ENCODE measurements at places on chromosomes 16 and 17.

GRCh38 chr17:78705071-78705470 lies 77.0 kb downstream of the CYTH1 start:
- no peak for DNase-seq

- no peak for DNase-seq
These were observed 185.4 kb upstream of the RPL38 start for GRCh38 chr17:74018115-74018514.

DNA sequence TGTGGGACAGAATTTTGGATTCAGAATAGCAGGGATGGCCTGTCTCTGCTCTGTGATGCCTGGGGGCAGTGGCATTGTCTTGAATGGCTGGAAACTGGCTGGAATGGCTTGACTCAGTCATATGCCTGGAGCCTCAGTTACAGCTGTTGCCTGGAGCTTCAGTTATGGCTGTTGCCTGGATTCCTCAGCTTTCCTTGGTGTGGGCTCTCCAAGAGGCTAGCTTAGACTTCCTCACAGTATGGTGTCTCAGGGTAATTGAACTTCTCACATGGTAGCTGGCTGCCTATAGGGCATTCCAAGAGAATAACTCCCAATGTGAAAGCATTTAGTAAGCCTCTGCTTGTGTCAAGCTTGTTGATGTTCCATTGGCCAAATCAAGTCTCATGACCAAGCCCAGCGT lies 21.1 kb downstream of the KRT23 start:
- no peak for DNase-seq

- DNase-seq = no peak
These were observed 28.0 kb downstream of the IL21R start for GRCh38 chr16:27429981-27430441.

DNA sequence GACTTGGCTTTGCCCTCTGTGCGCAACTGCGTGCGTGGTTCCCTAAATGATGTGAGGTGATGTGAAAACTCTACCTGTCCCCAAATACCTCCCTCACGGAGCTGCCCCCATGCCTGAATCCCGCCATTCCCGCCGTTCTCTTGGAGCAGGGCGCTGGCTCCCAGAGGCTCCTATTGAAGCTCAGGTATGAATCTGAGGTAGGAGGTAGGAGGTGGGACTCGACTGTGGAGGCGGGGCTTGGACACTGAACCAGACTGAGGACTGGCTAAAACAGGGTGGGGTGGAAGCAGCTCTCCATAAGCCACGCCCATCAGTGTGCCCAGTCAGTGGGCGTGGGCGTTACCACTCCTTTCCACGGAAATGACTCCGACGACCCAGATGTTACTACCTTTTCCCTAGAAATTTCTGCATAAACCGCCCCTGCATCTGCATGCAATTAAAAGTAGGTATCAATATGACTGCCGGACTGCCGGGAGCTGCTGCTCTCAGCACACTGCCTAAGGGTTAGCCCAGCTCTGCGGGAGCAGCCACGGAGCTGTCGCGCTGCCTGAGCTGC lies 41.0 kb downstream of the FOXL1 start:
- no peak for DNase-seq

- DNase-seq = no peak
These were observed 878 bp downstream of the DLG4 start for GRCh38 chr17:7218758-7219157.

GRCh38 chr17:41402161-41402560 lies 4.8 kb upstream of the KRT31 start:
- DNase-seq = no peak

- no peak for DNase-seq
These were observed 230.5 kb downstream of the CCDC182 start for GRCh38 chr17:57514614-57515013.

DNA sequence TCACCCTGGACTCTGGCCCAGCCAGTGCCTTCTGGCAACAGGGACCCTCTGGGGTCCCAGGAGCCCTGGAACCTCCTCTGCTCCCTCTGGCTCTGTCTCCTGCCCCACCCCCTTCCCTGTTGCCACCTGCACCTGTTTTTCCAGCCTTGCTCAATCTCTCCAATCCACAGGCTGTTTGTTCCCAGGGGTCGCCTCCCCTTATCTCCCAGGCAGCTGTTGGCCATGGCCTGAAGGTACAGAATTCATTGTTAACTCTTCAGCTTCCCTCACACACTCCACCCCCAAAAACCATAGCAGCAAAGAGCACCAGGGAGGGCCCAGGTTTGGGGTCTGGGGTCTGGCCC lies 39.3 kb upstream of the TOB1 start:
- no peak for DNase-seq

DNA sequence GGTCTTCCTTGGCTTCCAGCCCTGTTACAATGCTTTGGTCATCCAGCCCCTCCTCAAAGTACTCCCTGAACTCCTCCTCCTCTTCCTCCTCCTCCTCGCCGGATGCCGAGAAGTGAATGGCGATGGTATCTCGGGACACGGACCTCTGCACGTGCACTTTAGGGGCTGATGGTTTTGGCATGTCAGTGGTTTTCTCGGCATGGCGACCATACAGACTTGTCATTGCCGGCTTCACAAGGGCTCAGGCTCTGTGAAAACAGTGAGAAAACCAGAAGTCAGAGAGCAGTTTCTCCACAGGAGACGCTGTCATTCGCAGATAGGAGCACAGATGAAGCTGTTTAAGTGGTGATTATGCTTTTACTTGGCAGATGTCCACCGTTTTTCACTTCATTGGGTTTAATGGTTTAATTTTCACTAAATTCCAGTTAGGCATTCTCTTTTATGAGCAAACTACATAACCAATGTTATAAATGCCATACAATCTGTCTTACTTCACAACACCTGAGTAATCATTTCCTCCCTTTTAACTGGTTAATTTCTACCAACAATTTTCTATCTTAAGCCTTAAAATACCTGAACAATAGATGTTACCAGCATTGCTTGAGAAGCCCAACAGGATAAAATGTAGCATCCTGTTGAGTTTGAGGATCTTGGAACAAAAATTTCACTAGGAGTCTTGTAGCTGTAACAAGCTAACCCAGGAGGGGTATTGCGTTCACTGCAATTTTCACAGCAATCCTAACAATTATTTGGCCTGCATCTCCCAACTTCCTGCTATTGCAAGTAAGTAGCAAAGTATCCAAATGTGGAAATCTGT lies 48.9 kb downstream of the TEX2 start:
- no peak for DNase-seq

DNA sequence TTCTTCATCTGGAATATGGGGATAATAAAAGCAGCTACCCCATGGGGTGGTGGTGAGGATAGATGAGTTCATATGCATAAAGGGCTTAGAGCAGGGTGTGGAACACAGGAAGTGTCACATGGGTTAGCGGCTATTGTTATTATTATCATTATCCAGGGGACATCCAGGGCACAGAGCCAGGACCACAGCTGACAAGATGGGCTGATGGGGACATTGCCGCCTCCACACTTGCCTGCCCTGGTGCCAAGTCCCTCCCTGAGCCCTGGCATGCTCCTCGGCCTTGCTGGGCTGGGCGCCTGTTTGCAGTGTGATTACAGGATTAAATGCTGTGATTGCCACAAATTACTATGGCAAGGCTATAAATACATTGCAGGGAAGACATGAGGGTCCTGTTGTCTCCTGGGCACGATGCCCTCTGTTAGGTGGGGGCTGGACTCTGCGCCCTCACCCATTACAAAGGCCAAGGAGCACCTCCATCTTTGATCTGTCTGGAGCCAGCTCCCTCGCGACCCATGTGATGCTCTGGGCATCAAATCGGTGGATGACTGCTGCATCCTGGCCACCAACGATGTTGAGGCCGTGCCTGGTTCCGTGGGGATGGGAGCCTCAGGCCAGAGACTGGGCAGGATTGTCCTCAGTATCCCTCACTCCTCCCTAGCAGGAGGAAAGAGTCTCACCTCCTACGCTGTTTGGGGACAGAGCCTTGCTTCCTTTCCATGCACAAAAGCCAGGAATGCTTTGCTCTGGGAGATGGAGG lies 43.2 kb downstream of the PIMREG start:
- no peak for DNase-seq

GRCh38 chr17:27475981-27476895 lies 20.0 kb downstream of the KSR1 start:
- DNase-seq = no peak

- DNase-seq = no peak
These were observed 20.7 kb upstream of the CMTM4 start for GRCh38 chr16:66717112-66717675.

DNA sequence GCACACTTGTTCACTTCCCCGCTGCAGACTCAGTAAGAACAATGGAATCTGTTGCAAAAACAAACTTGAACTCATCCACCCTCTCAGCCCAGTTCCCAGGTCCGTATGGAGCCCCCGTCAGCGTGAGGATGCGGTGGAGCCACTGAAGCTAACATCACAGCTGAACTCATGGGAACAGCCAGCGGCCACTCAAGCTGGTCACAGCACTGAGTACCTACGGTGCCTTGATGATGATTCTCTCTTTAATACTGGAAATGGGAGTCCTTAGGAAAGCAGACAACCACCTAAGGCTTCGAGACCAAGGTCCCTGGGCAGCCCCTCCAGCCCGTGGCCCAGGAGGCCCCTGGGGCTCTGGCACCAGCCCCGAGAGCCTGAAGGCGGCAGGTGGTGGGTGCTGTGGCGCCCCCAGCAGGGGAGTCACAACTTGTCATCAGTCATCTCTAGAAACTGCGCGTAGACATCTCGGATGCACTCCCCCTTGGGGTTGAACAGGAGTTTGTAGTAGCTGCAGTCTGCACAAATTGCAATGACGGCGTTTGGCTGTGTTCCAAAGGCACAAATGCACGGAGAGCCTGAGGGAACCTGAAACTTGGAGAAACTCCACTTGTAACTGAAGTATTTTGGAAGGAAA lies 31.0 kb upstream of the RHOT1 start:
- no peak for DNase-seq

GRCh38 chr16:85631802-85632393 lies 18.8 kb downstream of the GSE1 start:
- no peak for DNase-seq

DNA sequence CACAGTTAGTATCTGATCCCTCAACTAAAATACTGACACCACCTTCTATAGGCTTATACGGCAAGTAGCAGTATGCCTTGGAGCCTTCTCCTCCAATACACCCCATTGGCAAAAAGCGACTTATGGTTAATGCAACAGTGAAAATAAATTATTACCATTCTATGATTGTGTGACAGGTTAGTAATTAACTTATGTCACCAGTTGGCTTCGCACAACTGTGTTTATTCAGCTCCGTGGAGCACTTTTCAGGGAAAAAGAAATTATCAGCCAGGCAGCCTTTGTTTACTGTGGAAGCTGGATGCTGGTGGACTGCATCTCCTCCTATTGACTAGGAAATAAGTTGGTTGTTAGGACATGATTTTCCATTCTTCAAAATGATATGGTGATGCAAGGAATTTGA lies 833.8 kb upstream of the RBFOX1 start:
- DNase-seq = no peak

DNA sequence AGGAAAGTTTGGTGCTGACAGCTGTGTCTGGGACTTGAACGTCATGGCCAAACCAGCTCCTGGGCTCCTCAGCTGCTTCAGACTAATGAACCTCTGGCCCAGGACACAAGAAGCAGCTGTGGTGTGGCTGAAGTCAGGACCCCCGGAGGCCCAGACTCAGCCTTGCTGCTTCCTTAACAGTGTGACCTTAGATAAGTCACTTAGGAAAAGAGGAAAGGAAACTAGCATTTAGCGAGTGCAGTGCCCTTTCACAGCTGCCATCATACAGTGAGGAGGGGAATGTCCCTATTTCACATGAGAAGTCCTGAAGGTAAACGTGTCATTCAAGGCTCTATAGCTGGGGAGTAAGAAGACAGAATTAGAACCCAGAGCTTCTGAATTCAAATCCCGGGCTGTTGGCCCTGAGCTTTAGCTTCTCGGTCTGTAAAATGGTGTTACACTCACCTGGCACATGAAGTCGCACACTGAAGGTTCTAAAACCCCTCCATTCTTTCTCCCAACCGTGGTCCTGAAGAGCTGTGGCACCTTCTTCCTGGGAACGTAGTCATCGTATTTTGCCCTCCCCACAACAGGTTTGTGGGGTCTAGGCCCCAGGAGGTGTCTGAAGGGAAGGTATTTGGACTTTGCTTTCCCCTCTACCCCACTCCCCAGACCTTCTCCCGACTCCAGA lies 910 bp upstream of the RAMP2 start:
- DNase-seq = no peak

DNA sequence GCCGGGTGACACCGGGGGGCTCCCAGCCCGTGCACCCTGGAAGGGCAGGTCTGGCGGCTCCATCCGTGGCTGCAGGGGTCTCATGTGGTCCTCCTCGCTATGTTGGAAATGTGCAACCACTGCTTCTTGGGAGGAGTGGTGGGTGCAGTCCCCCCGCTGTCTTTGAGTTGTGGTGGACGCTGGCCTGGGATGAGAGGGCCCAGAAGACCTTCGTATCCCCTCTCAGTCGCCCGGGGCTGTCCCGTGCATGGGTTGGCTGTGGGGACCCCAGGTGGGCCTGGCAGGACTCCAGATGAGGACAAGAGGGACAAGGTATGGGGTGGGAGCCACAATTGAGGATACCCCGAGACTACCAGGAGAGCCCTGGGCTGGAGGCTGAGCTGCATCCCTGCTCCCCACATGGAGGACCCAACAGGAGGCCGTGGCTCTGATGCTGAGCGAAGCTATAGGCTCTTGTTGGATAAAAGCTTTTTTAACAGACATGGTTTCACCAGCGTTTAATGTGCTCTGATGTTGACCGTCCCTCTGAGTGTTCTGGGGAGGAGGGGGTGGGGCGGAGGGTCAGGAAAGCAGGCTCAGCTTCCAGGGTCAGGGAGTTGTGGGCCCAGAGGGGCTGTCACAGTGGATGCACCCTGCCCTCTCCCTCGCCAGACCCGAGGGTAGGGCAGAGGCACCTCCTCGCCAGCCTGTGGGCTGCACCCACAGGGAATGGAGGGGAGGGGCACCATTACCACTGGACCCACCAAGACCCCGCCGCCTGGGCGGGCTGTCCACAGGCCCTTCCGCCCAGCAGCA lies 5.4 kb downstream of the SPATA2L start:
- no peak for DNase-seq

- DNase-seq = no peak
These were observed 67.9 kb downstream of the PRMT7 start for GRCh38 chr16:68378436-68379415.

DNA sequence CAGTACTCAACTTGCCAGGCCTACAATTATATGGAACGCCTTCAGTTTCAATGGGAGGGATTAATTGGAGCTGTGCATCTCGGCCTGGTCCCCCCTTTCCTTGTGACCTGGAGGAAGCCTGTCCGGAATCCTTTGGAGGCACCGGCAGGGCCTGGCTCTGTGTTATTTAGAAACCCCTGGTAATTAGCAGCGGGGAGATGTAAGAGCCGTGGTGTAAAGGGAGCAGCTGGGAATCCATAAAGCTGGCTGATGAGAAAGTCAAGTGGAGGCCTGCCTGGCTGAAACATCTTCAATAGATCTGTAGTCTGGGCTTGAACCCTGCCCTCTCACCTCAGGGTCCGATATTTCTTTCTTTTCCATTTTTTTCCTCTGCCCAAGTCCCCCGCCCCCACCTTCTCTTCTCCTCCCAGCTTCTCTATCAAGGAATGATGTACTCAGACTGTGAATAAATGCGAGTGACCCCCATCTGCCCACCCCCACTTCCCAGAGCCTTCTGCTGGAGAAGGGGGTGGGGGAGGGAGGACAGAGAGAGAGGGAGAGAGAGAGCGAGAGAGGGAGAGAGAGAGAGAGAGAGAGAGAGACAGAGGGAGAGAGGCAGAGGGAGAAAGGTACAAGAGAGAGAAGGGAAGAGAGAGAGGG lies 495.5 kb upstream of the ZFHX3 start:
- no peak for DNase-seq

All from CD8-positive, alpha-beta T cell (primary cell).